Left hindlimb (tissue), 1 donor: ENCODE measurements at places on chromosomes 5 and 9.
A peak's percentile ranks its signal among the peaks of the same experiment; 100 is the strongest.

- DNase-seq = no peak
Measured at GRCh38 chr9:101480386-101480785, 44.8 kb upstream of the ALDOB start.

DNA sequence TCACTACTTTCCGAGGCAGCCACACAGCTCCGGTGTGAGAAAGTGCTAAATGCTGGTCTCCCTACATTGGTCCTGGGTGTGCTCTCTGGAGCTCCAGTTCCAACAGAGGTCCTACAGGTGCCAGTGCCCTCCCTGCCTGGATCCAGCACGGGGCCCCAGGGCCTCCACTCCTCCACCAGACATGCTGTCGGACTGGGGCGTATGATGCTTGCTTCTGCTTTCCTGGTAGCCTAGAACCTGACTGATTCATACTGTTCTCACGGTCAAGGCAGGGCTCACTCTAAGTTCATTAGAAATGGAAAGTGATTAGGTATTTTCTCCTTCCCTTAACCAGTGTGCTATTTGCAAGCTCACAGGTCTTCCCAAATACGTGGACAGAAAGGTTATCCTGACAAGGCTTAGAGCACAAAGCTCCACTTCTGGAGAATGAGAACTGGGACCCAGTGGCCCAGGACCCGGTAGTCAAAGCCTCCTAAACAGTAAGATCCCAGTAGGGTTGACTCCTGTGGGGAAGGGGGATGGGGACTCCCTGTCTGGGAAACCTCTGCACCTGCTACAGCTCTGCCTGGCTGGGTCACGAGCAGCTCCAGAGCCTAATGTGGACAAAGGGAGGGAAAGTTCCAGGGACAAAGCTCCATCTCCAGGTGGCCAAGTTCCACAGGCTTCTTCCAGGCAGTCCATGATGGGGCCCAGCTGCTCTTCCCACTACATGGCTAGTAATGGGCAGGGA is 98.1 kb downstream of the PAX5 start:
- no peak for DNase-seq

DNA sequence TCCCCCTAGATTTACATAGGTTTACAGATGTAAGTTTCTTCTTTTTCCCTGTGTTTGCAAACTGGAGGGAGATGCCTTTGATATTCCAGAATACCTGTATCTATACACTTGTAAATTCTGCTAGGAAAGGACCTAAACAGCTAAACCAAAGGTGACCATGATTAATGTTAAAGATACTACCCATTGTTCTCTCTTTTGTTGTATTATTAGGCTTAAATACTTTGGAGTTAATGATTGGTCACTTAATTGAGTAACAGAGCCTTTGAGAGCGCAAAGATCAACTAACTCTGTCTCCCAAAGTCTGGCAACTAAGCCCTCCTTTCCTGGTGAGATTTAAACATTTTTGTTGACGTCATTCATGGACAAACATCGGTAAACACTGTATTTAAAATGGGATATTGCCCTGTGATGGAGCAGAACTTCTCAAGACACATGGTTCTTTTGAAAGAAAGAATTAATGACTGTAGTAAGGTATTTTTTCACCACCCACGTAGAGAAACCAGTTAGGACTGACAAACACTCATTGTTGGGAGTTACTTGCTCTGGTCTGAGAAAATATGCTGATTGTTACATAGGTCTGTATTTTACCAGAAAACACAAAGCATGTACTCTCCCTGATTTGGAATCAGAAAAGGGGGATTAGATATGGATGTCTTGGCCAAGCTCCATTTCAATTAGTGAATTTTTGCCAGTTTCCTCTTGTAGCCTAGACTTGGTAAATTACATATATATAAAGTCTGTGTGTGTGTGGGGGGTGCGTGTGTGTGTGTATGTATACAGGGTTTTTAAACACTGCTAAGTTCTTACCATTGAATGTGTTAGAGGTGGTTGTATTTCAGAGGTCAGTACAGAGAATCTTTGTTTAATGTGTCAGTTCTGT is 4.6 kb downstream of the VCAN start:
- no peak for DNase-seq

GRCh38 chr5:86748538-86749105 is 130.9 kb downstream of the COX7C start:
- no peak for DNase-seq

DNA sequence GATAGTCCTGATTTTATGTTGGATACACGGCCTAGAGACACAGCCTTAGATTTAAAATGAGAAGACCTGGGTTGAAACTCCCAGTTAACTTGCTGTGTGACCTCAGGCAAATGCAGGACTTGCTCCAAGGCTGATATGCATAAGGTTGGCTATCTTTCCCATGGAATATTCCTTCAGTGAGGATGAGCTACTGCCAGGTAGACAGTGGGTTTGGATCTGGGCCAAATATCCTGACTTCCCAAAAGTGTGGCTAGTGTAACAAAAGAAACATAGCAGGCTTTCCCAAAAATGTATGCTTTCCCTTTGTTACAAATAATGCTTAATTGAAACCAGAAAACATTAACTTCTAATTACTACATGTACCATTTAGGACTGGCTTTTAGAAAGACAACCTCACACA is 697 bp upstream of the XPA start:
- no peak for DNase-seq

DNA sequence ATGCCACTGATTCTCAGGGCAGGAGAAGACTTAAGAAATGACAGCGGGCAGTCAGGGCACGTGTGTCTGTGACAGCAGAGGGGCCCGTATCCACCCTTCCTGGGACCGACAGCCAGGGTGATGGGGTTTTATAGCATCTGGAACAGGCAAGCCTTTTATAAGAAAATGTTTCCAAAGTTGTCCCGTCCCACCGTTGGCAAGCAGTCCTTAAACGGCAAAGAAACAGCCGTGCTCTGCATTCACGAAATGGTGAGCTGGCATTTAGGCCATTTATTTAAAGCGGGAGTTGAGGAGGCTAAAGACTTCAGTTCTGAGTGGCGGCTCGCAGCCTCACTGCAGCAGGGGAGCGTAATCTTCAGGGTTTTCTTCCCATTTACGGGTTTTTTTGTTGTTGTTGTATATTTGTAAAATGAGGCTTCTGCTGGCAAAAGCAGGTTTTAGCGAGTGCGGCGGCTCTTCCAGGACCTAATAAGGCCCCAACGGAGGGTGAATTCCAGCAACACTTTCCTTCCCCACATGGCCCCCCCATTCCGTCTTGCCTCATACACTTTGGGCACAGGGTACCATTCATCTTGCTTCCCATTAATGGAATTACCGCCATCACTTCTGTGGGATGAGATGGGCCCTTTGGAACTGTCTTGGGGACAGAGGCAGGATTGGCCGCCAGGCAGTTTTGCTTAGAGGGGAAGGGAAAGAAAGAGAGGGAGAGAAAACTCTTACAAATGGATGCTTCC is 15.8 kb downstream of the NEK6 start:
- no peak for DNase-seq

- no peak for DNase-seq
Measured at GRCh38 chr5:60823574-60823973, 20.5 kb downstream of the ELOVL7 start.

DNA sequence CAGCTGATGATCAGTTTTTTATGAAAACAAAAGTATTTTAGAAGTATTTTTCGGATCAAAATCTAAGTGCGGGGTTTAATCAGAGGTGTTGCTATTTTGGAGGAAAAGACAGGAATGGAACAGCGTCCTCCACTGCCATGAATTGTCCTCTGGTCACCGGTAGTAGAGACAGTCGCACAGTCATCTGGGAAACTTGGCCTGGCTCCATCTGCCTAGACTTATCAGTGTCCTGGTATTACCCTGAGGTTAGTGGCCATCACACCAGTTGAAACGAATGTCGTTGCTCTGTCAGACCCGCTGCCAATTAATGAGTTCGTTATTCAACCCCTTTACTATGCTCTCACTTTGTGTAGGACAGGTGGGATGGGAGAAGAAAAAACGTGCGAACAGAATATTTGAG is 8.2 kb downstream of the TLX3 start:
- no peak for DNase-seq

DNA sequence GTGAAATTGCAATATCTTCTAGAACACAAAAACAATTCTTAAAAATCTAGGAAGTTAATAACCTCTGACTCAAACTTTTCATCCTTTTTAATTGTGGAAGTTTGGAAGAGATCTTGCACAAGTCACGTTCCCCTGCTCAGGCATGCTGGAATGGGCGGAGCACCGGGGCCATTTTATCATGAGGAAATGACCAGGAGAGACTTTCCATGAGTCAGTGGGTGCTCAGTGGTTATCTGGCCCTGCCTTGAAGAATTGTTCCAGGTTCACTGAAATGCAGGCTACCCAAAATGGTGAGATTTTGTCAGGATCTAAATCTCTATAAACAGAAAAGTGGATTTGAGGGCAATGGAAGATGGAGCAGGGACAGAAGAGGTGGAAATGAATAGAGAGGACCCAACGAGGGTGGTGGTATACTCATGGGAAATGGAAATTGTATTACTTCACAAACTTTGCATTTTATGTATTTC is 61.2 kb downstream of the FYB1 start:
- no peak for DNase-seq

- no peak for DNase-seq
Measured at GRCh38 chr9:105176194-105176593, 68.3 kb upstream of the SLC44A1 start.

- no peak for DNase-seq
Measured at GRCh38 chr5:78992146-78992545, 7.0 kb upstream of the ARSB start.

DNA sequence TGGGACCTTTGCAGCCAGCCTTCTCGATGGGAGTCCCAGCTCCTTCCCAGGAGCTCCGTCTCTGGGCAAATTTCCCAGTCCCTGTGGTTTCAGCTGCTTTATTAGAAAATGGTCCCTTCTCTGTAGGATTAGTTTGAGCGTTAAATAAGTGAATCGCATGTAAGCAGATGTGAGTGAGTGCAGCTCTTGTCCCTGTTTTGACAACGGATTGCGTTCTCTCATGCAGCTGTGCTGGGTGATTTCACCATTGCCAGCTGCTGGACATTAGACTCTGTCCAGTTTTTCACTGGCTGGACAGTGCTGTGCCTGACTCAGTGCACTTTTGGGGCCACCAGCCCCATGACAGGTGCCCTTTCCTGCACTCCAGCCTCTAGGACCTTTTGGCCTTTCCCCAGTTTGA is 11.6 kb upstream of the CEL start:
- no peak for DNase-seq

DNA sequence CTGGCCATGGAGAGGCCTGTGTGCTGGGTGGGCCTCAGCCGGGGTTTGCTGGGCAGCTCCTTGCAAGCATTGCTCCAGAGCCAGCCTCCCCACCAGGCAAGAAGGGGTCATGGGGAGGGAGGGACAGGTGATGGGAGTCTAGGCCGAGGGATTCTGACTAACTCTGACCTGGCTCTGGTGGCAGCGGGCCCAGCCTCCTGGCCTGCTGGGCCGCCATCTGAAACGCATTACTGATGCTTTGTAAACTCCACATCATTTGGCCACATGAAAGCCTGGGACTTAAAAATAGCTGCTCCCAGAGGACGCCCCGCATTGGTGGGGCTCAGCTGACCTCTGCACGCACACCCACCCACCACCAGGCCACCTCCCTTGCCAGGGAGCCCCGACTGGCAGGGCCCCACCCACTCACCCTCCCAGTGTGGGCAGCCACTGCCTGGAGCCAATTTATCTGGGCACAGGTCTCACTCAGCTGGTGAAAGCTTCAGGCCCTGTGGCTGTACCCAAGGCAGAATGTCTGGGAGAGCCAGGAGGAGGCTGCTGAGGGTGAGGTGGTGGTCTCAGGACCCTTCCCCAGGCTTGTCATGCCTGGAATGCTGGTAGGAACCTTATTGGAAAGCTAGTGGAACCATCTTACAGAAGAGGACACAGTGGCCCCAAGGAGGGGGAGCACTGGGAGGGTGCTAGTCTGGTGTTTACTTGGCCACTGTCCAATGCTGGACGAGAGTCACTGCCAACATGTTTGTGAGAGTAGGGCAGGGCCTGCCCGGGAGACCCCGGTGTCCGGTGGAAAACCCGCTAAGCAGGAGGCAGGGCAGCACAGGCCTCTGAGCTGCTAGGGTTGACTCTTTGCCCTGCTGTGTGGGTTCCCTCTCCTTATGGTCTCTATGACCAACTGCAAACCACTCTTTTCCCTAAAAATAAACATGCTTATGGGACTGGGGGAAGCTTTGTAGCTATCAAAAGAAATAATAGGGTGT is 10.8 kb downstream of the TCF7 start:
- peak; percentile 77 for DNase-seq

GRCh38 chr5:80215523-80215922 is 40.3 kb downstream of the SERINC5 start:
- DNase-seq = no peak

DNA sequence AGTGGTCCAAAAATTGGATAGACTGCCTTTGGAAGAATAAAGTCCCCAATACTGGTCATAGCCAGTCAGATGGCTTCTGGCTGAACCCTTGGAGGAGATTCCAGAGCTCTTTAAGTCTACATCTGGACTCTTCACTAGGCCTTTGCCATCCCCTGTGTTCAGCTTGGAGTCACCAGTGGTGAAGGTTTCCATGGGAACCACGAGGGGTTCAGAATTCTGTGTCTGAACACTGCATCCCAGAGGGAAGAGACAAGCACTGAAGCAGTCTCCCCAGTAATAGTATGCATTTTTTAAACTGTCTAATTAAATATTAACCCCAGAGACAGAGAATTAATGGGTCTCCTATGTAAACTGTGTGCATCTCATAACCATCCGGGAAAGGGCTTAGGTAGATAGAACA is 38.2 kb downstream of the POU4F3 start:
- no peak for DNase-seq

DNA sequence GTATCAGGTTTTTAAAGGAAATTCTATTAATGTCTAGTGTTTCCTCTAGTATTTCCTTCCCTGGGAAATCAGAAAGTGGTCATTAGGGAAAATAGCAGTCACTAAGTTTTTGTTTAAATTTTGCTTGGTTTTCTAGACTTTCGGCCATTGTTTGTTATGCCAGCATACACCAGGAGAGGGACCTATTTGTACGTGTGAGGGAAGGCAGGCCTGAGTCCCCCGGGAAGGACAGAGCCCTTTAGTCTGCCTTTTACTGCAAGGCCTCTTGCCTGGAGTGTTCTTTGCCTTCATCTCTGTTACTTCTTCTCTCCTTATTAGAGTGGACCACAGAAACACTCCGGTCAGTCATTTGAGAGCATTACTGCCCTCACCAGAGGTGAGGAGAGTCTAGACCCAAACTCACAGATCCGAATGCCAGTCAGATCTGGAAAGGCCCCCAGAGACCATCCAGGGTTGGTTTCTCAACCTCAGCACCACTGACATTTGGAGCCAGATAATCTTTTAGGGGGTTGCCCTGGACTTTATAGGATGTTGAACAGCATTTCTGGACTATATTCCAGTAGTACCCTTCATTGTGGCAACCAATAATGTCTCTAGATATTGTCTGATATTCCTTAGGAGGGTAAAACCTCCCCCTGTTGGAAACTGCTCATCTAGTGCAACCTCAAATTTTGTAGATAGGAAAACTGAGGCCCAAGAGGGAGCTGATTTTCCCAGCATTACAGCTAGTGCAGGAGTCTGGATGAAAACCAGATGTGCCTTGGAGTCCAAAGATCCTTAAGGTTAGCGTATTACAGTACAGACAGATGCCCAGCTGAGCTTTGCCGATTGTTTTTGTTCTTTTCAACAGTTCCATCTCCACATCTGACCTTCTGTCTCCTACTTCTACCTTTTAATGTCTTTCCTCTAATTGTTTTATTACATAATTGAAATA is 93.0 kb upstream of the NIPAL4 start:
- DNase-seq = no peak

GRCh38 chr5:150017226-150018005 is 16.9 kb downstream of the HMGXB3 start:
- no peak for DNase-seq

- no peak for DNase-seq
Measured at GRCh38 chr5:149616727-149617285, 35.5 kb downstream of the ARHGEF37 start.

GRCh38 chr9:21751998-21752397 is 50.4 kb upstream of the MTAP start:
- no peak for DNase-seq

- peak; percentile 36 for DNase-seq
Measured at GRCh38 chr9:69326261-69326660, 1.2 kb downstream of the ENTREP1 start.
